ENCODE measurements at places on chromosomes 5 and 9.

DNA sequence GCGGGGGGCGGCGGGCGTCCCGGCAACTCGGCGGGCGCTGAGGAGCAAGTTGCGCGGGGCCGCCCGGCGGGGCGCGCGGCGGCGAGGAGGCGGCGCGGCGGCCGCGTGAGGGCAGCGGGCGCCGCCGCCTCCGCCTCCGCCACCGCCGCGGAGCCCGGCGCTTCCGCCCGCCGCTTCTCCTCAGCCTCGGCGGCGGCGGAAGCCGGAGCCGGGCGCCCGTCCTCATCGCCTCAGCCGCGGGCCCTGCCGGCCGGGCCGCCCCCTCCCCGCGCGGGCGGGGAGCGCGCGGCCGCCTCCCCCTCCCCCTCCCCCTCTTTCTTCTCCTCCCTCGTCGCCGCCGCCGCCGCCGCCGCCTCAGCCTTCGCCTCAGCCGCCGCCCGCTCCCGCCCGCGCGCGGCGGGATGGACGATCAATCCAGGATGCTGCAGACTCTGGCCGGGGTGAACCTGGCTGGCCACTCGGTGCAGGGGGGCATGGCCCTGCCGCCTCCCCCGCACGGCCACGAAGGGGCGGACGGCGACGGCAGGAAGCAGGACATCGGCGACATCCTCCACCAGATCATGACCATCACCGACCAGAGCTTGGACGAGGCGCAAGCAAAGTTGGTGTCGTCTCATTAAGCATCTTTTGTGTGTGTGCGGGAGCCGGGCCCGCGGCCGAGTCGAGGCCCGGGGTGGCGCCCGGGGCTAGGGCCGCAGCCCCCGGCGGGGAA lies at the start of gene PBX3:
TSS of gene PBX3 (plus strand) at position 321 of the 712 bp plus-strand sequence.
- DNase-seq, result peak; percentile 90

- no peak for DNase-seq
Measured at GRCh38 chr9:114011313-114011712, 66.8 kb downstream of the AMBP start.

DNA sequence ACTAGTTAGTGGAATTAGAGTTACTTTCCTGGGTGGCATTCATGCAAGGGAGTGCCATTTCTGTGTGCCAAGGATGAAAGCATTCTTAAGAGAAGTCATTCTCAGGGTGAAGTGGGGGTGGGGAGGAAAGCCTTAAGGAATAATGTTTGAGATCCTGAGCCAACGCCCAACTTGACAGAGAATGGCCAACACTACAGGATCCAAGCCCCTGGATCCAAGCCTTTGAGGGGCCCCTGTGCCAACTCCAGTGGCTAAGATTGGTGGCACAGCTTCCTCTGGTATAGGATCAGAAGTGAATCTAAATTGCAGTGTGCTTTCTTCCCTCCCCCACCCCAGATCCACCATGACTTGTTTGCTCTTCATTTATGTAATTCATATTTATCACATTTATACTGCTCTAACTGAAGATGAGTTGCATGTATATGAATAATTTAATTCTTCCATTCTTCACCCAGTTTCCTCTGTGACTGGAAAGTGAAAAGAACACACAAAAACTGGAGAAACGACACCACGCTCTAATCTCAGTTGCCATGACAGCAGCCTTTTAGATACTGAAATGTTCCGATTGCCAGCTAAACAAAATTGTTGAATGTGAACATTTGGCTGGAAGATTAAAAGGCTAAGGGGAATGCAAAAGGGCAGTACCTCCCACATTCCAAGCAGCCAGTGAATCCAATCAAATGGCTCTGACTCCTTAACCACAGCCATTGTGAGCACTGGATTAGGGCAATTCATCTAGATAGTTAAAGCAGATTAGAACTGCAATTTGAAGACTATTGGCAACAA lies 4.5 kb downstream of the ZNF608 start:
- DNase-seq, result peak; percentile 91

- no peak for DNase-seq
Measured at GRCh38 chr5:9712506-9712905, 82.4 kb upstream of the TAS2R1 start.

DNA sequence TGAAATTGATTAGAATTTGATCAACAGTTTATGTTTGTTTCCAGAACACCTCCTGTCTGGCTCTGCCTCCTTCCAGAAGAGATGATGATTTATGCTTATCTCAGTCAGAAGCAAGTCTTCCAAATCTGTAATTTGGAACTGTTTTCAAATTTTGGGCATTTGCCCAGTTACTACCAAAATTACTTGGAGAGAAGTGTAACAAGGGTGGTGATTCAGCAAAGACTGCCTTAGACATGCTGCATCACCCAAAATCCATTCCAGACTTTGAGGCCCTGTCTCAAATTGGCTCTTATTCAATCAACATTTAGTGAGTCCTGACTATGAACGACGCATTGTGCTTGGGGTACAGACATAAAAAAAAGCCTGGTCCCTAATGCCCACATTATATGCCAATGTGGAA lies 89.4 kb downstream of the SH3TC2 start:
- DNase-seq, result no peak

- no peak for DNase-seq
Measured at GRCh38 chr9:120921661-120922181, 4.9 kb downstream of the TRAF1 start.

DNA sequence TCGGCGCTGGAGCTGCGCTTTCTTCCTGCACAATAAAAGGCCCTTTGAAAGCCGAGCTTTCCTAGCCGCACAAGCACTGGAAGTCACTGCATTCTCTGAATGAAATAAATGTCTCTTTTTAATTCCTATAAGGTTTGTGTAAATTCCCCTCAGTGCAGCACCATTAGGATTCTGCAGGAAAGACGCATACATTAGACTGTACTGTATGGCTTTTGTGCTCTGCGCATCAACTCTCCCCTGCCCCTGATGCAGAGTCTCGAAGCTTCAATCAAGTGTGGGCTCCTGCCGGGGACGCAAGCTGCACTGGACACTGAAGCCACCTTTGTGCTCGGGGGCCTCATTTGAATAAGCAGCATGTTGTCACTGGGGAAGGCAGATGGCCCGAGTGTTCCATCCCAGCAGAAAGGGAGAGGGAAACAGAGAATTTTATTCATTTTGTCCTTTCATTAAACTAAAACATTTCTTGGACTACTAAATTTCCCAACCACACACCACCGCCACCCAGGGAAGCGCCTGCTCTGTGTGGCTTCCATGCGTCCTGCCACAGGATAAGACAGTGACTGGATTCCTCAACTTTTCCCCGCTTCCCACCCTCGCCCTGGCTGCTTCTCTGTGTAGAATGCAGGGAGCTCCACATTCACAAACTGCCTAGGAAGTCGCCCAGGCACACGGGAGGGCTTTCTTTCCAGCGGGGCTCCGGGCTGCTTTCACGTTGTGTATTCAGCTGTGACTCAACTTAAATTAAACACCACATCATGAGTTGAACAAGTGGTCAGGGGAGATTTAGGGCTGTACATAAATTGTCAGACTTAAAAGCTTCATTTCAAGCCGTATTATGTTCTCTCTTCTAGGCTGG lies 635.4 kb downstream of the IRX1 start:
- no peak for DNase-seq

All from NCI-H69 (cell line).